ENCODE measurements at places on chromosomes 7 and 10. TPM values are rescaled to one million over a fixed set of nuclear protein-coding genes. Genes with fewer than 3 reads are reported as not detected.

- H3K4me3 ChIP-seq, result no peak overlapping the region
- no peaks in the 10 kb centered on the region for H3K27me3 ChIP-seq
- no peak for DNase-seq
- H3K27ac ChIP-seq, result no peak overlapping the region
- H3K36me3 ChIP-seq, result no peaks in the 10 kb centered on the region
These were observed 8.7 kb downstream of the NCAPG2 start for GRCh38 chr7:158695726-158696452.

DNA sequence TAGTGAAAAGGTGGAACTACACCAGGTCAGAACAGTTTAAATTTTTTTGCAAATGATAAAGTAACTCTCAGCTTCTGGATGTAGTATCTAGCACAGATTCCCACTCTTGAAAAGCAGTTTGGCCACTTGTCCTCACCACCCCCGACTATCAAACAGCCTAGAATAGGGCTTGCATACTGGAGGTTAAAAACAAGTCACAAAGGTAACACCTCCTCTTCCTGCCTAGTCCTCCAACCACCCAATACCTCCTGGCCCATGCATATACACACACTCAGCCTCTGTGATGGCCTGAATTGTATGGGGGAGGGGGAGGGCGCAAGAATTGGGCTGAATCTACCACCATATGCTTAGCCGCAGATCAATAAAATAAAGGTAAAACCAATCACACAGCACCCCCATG lies 5.7 kb downstream of the SKAP2 start:
- no peak overlapping the region for H3K27ac ChIP-seq
- no peak overlapping the region for H3K4me3 ChIP-seq
- H3K27me3 ChIP-seq, result no peaks in the 10 kb centered on the region
- H3K4me1 ChIP-seq, result peaks cover 12% of the 10 kb centered on the region
- no peak for DNase-seq
- H3K36me3 ChIP-seq, result no peaks in the 10 kb centered on the region

DNA sequence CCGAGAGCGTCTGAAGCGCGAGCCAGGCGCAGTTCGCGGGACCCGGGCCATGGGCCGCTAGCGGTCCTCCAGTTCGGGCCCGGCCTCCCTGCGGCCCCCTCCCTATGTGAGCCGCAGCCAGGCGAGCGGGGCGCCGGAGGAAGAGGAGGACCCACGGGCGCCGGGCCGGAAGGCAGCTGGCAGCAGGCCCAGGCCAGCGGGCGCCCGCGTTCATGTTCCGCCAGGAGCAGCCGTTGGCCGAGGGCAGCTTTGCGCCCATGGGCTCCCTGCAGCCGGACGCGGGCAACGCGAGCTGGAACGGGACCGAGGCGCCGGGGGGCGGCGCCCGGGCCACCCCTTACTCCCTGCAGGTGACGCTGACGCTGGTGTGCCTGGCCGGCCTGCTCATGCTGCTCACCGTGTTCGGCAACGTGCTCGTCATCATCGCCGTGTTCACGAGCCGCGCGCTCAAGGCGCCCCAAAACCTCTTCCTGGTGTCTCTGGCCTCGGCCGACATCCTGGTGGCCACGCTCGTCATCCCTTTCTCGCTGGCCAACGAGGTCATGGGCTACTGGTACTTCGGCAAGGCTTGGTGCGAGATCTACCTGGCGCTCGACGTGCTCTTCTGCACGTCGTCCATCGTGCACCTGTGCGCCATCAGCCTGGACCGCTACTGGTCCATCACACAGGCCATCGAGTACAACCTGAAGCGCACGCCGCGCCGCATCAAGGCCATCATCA lies 1.1 kb downstream of the ADRA2A start:
- peak overlapping the region; percentile 77 for H3K27ac ChIP-seq
- no peaks in the 10 kb centered on the region for H3K27me3 ChIP-seq
- H3K36me3 ChIP-seq, result no peaks in the 10 kb centered on the region
- H3K4me1 ChIP-seq, result peaks cover 39% of the 10 kb centered on the region

GRCh38 chr7:8149222-8149621 lies 112.7 kb downstream of the ICA1 start:
- no peak overlapping the region for H3K4me3 ChIP-seq
- H3K36me3 ChIP-seq, result no peaks in the 10 kb centered on the region
- no peaks in the 10 kb centered on the region for H3K4me1 ChIP-seq
- no peaks in the 10 kb centered on the region for H3K27me3 ChIP-seq
- no peak overlapping the region for H3K27ac ChIP-seq

- no peaks in the 10 kb centered on the region for H3K27me3 ChIP-seq
- no peak overlapping the region for H3K27ac ChIP-seq
- H3K4me3 ChIP-seq, result no peak overlapping the region
- no peaks in the 10 kb centered on the region for H3K4me1 ChIP-seq
These were observed 77.2 kb downstream of the DYNC2I1 start for GRCh38 chr7:158933468-158934139.

The PRSS37 gene
- not detected for total RNA-seq

The PLAU gene
- 18.2 TPM for total RNA-seq

Data from vagina (tissue), 2 donors.